ACHN (cell line): ENCODE measurements at places on chromosomes 2 and 18.

GRCh38 chr2:54639609-54640008 is 83.9 kb upstream of the EML6 start:
- no peak for DNase-seq

DNA sequence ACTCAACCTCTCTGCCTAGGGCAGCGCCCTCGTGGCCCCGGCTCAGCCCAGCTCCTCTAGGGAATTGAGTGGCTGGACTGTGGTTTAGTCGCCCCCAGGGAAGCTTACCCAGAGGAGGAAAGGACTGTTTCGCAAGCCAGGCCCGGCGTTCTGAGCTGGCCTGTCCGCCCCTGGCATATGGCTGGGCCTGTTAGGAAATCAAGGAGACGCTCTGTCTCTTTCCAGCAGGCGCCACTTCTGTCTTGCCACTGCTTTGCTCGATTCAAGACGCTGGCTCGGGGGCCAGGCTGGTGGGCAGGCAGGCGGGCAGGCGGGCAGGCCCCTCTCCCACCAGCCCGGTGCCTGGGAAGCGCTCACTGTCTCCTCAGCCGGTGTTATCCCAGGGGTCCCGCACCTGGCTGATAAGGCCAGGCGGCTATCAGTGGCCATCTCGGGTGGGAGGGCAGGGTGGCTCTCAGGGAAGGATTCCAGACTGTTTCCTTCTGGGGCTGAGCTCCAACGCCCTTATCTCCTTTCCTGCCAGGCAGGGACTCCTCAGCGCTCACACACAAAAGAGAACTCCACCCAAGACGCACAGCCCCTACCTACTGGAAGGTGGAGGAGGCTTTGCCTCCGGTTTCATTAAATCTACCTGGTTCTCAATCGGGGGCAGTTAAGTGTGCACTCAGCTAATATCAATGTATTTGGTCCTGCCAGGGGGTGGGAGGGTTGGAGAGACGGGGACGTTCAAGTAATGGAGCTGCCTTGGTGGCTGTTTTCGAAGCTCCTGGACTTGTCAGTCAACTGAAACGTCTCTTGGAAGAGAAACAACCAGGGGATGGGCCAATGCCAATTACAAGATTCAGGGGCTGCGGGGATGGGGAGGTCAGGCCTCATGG is 109.1 kb downstream of the SMAD7 start:
- DNase-seq, result no peak

DNA sequence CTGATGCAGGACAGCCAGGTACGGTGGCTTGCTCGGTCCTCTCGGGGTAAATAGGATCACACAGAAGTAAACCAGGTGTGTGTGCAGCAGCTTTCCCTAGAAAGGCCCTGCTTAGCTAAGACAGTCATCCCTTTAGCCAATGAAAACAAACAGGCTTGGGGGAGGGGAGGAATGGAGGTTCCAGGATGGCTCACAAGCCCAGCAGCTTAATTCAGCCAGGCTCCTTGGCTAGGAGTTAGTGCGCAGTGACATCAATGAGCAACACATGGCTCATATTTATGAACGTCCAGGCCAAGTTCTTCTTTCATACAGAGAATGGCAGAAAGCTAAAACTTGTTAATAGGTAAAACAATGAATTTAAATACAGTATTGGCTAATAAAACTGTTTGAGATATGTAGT is 10.2 kb downstream of the IAH1 start:
- no peak for DNase-seq

DNA sequence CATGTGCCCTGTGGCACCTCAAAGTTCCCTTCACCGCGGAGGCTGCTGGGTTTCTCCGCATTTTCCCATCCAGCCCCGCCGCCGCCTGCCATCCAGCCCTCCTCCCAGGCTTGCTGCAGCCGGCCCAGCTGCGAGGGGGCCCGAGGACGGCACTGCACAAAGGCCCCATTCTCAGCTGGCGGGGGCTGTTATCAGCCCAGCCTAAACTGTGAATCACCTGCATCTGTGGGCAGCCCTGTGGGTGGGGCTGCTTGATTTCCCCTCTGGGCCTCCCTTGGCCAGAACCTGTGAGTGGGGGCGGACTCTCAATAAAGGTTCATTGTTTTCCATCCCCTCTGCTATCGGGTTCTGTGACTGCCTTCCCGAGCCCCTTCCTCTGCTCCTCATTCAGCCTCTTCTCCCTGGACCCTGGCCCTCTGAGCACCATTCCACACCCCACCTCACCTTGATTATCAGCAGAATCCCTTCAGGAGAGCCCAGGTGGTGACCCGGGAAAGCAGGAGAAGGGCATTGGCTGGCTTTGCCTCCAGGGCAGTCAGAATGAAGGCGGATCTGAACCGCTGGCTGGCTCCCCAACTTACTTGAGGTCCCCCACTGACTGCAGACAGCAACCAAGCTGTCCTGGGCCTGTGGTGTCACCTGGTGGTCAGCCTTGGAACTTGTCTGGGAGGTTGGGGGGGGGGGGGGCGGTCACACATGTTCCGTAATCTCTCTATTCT is 204.5 kb downstream of the ZFP36L2 start:
- DNase-seq, result no peak

DNA sequence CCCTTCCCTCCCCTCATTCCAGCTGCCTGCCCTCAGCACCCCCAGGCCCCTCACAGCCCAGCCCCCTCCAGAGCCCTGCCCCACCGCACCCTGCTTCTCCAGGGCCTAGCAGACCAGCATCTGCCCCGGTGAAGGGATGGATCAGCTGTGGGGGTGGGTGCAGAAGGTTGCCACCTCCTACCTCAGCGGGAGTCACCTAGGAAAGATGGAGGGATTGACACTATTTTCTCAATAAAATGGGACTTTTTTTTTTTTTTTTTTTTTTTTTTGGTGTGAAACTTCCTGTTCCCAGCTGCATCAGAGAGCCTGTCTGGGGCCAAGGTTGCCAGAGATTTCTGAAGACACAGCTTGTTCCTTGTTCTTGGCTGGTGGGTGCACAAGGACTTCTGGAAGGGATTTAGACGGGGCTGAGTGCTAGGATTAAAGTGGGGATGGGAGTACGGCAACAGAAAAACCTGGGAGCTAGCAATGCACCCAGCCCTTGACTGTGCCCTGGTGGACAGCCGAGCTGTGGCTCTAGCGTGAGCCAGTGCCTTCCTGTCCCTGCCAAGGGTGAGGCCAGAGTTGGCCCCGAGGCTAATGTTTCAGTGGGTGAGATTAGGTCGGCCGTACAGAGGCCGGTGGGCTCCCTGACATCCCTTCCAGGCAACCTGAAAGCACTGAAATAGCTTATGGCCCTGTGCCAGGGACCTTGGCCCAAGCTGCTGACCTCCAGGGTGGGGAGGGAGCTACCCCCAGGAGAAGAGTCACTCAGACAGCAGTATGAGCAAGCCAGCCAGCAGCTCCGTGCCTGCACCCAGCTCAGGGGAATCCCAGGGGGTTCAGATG is 4.6 kb downstream of the B3GNT7 start:
- peak; percentile 48 for DNase-seq

- peak; percentile 65 for DNase-seq
Measured at GRCh38 chr18:12391487-12392165, 14.6 kb upstream of the AFG3L2 start.

DNA sequence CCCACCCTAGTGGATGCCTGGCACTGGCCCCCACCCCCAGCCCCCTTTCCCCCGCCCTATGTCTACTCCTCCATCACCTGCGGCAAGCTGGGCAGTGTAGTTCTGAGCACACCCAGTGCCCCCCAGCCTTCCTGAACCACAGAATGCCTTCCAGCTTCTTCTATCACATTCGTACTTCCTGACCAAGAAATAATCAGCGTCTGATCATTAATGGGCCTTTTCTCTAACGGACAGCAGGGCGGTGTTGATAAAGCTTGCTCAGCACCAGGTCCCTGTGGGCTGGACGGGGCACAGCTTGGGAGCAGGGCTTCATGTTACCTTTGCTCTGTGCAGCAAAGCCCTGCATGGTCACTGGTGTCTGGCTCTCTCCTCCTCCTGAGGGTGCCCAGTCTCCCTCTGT is 15.4 kb downstream of the UXS1 start:
- no peak for DNase-seq

- DNase-seq, result no peak
Measured at GRCh38 chr2:127596311-127597045, 49.5 kb upstream of the GPR17 start.

DNA sequence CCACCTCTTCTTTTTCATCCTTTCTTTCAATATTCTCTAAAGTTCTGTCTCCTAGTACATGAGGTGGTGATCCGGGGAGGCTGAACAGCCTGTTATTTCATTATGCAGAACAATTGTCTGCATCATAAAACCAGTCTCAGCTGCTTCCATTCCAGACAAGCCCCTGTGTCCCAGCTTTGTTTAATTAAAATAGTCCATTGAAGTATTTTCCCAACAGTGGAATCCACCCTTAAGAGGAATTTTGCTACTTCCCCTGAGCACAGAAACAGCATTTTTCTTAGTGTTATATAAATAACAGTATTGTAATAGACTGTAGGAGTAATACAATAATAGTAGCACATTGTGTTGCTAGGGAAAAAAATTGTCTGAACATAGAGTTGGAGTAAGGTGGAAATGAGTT is 395.4 kb upstream of the TCF4 start:
- DNase-seq, result no peak

- no peak for DNase-seq
Measured at GRCh38 chr2:168530982-168531622, 75.0 kb downstream of the CERS6 start.

DNA sequence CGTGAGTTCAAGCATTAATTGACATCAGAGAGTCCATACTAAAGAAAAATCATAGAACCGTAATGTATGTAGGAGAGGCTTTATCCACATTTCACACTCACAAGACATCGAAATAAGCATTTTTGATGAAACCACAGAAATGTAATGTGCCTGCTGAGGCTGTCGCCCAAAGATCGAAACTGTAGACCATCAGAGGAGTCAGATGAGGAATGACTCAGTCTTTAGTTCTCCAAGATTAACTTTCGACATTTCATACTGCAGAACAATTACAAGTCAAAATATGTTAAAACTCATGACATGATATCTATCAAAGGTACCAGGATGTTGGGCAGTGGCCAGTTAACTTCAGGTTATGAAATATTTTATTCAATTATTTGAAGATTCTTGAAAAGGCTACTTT is 79.6 kb downstream of the RAB31 start:
- DNase-seq, result no peak

DNA sequence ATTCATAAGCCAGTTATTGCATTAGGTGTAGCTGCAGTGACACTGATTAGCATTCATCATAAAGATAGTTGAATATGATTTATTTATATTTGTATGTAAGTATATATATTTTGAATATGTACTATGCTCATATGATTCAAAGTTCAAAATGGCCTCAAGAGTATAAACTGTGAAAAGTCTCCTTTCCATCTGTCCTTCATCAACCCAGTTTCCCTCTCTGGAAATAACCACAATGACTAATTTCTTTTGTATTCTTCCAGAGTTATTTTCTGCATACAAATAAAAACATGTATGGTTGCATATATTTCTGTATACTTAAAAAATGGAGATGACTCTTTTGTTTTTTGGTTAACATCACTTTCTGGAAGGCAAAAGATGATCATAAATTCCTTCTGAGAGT is 95.2 kb downstream of the CAMKMT start:
- no peak for DNase-seq

DNA sequence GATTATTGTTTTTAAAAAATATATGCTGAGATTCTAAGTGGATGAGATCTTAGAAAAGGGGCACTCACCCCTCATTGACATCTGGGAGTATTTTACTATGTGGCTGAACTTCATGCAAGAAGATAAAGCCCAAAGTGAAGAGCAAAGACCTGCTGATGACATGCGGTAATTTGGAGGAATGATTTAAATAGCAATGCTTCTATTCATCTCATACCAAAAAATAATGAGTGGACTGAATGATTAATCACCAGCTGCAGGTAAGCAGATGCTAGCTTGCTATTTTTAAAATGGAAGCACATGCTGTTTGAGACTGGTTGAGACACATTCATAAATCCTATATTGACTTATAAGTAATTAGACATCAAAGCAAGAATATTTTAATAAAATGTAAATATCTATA is 12.7 kb upstream of the CDK15 start:
- DNase-seq, result no peak

- DNase-seq, result no peak
Measured at GRCh38 chr18:34510926-34511325, 199.2 kb upstream of the DTNA start.

DNA sequence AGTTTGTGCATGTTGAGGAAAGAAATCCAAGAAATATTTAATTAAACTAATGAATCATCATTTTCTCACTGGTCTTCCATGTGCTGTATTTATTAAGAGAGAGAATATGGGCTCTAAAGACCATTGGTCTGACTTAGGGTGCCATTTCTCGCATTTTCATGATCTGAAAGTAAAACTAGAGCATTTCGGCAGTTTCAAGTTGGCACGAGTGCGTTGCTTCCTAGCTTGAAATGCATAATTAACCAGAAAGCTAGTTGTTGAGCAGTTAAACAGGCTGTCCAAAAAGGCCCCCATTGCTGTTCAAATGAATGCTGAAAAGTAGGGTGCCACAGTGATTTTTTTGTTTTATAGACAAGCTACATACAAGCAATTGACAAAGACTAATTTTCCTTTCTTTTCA is 47.4 kb downstream of the SLC8A1 start:
- peak; percentile 54 for DNase-seq

DNA sequence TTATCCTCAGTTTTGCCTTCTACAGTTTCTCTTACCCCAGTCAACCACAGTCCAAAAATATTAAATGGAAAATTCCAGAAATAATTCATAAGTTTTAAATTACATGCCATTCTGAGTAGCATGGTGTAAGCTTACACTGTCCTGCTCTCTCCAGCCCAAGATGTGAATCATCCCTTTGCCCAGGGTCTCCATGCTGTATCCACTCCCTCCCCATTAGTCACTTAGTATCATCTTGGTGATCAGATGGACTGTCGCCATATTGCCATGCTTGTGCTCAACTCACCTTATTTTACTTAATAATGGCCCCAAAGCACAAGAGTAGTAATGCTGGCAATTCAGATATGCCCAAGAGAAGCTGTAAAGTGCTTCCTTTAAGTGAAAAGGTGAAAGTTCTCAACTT is 18.5 kb upstream of the CCNT2 start:
- no peak for DNase-seq

DNA sequence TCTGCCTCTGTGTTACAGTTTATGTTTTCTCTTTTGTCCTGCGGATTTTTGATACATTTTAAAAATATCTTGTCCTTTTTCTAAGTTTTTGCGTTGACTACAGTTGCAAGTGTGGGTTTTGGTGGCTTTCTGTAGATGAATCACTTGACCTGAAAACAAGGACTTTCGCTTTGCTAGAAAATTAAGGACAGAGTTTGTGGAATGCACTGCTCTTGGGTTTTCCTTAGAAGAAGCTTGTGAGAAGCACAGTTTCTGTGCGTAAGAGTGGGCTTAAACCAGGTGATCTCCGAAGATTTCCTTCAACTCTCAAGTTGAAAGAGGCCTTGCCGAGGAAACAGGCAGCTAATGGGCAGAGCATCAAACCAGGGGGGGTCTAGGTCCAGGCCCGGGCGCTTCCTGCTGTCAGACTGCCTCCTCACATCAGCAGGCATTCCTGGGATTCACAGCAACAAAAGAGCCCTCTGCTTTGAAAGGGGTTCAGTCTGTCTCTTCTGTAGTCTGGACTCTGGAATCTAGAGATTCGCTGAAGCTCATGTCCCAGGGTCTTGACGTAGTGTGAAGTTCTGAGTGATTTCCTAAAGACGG is 17.3 kb downstream of the NCK2 start:
- no peak for DNase-seq
